ENCODE measurements at places on chromosomes 13 and 19.

DNA sequence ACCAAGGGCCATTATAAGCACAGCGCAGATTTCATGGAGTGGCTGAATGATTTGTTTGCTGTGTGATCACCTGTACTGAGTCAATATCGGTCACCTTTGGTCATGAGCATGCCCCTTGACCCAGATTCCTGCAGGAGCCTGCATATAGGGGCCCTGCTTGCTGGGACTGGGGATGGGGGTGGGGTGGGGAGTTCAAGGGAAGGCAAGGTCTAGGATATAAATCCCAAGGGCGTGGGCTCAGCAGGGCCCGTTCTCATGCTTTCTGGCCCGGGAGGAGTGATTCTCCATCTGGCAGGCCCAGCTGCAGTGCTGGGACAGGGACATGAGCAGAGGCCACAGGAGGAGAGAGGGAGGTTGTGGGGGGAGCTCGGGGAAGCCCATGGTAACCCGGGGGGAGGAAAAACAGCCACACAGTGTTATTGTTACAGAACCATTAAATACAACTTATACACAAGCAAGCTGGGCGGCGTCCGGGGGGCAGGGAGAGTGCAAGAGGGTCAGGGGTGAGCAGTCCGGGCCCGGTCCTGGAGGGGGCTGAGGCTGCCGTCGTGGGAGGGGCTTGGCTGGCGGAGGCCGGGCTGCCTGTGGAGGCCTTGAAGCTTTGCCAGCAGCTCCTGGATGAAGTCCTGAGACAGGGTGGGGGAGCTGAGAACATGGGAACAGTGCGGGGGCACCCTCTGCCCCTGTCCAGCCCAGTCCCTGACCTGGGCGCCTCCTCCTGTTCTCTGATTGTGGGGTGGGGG, 5.2 kb downstream of the PPP1R14A start:
- DNase-seq, result no peak

- DNase-seq, result no peak
These were observed 10.1 kb upstream of the ZNF358 start for GRCh38 chr19:7505682-7506384.

- no peak for DNase-seq
These were observed 431.5 kb downstream of the FGF14 start for GRCh38 chr13:101970341-101970740.

GRCh38 chr19:8209462-8210378, 550 bp downstream of the CERS4 start:
- no peak for DNase-seq

Data from stromal cell of bone marrow (primary cell).